Hypothalamus (tissue), 51 donors: ENCODE measurements at places on chromosomes 4 and X.

DNA sequence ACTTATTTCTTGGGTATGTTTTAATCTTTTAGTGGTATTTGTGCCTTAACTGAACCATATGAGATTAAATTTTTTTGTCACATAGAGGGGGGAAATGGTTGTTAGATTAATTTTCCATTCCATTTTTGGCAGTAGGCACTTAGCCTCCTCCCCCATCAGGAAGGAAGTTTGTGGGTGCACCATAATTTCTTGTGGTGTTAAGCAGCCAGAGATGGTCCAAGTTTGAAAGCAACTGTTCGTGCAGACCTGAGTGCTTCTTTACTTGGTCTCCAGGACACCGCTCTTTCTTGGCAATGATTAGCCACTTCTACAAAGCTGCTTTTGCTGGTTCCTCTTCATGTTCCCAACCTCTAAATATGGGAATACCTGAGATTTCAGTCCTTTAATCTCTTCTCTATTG lies 92.7 kb upstream of the RPL34 start:
- no peak for DNase-seq

GRCh38 chrX:42456176-42456700 lies 321.7 kb downstream of the PPP1R2C start:
- DNase-seq: no peak

DNA sequence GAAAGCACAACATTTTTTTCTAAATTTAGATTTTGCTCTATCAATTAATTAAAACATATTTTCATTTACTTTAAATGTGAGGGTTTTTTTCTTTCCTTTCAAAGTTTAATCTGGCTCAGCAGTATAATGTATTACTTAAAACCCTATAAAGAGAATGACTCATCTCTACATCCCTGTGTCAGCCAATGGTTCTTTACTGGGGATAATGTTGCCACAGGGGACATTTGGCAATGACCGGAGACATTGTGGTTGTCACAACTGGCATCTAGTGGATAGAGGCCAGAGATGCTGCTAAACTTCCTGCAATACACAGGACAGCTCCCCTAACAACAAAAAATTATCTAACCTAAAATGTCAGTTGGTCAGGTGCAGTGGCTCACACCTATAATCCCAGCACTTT lies 53.8 kb downstream of the SYNPO2 start:
- DNase-seq: no peak

DNA sequence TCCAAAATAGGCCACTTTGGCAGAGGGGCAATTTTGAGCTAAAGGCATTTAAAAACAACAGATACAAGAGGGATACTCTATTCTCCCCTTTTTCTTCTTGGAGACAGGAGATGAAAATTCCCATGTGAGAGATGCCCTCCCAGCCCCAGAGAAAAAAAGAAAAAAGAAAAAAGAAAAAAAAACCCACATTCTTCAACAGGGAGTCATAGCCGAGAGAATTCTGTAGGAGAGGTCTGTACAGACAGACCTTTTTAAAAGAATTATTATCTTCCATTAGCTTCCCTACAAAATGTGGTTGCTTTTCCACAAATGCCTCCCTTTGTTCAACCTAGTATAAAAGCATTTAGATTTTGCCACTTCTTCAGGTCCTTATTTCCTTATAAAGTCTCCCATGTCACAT lies 89.9 kb downstream of the SPCS3 start:
- DNase-seq: no peak

DNA sequence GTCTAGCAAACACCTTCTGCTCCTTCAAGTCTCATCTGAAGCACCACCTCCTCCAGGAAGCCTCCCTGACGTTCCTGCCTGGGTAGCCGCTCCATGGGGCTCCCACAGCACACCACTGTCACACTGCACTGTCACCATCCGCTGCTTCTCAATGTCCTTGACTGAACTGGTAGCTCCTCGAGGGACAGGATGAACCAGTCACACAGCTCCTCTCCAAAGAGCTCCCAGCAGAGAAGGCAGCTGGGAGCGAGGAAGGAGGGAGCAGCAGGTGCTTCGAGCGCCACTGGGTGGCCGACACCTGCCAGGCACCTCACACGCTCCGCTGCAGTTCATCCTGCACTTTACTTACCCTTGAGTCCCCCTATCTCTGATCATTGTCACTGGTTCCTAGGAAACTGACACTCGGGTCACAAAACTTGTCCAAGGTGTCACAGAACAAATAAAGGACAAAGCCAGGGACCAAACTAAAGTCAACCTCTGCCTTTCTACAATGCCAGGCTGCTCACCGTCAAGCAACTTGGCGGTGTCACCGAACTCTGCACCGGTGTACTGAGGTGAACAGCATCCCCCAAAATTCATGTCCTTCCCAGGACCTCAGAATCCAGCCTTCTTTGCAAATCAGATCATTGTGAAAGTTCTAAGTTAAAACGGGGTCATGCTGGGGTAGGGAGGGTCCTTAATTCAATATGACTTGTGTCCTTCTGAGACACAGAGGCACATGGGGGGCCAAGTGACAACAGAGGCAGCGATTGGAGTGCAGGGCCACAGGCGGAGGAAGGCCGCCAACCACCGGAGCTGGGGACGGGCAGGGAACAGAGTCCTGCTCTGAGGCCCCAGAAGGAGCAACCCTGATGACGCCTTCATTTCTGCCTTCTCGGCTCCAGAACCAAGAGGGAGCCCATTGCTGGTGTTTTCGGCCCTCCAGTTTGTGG lies 5.5 kb upstream of the S100P start:
- no peak for DNase-seq

GRCh38 chrX:45743906-45744625 lies 543.4 kb upstream of the DIPK2B start:
- DNase-seq: no peak

DNA sequence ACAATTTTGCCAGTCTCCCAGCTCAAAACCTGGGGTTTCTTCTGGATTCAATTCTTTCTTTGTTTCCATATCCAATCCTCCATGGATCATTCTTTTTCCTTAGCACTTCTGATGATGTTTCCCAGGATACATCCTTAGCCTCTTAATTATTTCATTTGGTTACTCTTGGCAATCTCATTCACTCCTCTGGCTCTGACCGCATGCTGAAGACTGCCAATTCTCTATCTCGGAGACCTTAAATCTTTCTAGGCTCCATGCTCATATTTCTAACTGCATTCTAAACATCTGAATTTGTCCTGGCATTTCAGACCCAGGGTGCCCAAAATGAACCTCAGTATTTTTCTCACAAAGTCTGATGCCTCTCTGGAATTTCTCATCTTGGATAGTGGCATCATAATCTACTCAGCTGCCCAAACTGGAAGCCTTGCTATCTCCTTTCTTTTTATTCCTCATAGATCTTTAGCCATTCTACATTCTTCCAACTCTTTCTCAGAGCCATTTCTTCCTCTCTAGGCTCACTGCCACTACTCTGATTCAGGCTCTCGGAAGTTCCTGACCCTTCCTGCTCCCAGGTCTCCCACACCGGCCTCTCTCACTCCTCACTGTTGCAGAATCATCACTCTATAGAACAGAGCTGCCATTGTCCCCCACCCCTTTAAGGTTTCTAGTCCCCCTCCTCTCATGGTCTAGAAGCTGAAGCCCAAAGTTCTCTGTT lies 290.2 kb downstream of the CAMK2D start:
- DNase-seq: no peak

DNA sequence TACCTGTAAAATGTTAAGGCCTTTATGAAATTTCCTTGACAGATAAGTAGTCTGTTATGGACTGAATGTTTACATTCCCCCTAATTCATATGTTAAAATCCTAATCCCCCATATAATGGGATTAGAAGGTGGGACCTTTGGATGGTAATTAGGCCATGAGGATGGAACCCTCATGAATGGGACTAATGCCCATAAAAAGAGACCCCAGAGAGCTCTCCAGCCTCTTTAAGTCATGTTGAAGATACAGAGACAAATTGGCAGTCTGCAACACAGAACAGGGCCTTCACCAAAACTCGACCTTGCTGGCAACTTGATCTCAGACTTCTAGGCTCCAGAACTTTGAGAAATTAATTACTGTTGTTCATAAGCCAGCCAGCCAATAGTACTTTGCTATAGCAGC lies 1344.5 kb upstream of the PCDH7 start:
- DNase-seq: no peak

- no peak for DNase-seq
Measured at GRCh38 chr4:176383273-176384077, 63.7 kb downstream of the SPCS3 start.

DNA sequence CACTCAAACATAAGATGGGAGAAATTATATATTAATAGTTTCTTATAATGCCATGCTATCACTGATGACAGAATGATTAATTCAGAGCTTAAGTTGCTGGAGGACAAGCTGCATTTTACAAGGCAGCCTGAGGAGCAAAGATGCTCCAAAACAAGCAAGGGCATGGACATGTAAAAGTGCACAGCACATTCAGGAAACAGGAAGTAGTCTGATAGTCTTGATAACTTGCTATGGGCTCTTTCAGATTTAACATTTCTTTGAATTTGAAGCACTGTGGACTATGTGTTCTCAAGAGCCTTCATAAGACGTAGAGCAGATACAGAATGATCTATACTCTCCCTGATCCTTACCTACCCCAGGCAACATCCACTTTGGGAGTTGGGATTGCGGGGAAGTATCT lies 50.0 kb downstream of the AMMECR1 start:
- DNase-seq: no peak

- no peak for DNase-seq
Measured at GRCh38 chr4:28373191-28373590, 1512.5 kb downstream of the STIM2 start.

- no peak for DNase-seq
Measured at GRCh38 chrX:19616959-19617358, 101.7 kb upstream of the MAP3K15 start.
